Activated CD4-positive, alpha-beta T cell treated with anti-CD3 and anti-CD28 coated beads, Interleukin-2, amount 50 U/mL, for 1 hour (primary cell): ENCODE measurements at places on chromosomes 5 and 9.

DNA sequence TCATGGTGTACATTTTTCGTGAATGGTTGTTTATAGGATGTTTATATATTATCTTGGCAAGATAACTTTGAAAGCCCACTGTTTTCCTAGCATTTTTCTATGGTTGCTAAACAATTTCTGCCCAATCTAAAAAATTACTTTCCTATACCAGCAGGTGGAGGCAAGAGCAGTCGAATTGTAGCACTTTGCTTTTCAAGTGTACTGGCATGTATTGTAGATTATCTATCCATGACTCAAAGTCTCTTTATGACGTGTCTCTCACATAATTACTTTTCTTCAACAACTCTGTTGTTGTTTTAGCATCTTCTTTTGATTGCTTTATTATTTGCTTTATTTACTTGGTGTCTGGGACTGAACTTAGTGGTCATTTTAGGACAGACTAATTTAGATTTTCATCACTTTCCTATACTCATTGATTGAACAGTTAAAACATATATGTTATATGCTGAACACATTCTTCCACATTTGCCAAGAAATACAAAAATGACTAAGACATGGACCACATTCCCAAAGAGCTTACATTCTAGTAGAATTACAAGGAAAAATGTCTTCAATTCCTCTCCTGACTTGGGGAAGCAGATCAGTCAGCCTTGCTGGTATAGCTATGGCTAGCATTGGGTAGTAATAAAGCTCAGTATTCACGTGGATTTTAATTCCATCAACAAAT is 20.7 kb downstream of the NLN start:
- peak; percentile 5 for DNase-seq

DNA sequence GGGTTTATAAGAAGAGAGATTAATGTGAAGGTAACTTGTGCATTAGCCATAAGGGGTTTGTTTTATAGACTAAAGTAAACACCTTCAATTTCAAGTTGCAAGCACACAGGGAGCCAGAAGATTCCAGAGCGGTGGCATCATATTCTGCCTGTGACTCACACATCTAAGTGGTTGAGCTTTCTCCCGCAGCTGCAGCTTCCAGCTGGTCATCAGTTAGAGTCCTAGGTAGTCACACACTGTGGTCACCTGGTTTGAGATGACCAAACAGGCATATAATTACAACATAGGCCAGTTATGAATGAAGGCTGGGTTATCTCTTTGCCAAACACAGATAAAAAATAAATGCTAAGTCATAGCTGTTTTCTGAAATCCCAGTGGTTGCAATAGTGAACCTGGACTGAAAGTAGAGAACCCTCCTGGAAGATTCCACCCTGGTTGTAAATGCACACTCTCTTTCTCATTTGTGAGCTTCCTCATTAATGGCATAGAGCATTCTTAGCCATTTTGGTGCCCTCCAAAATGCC is 171.3 kb downstream of the GDNF start:
- no peak for DNase-seq

- no peak for DNase-seq
Observed at GRCh38 chr9:69443178-69443577, 118.2 kb downstream of the ENTREP1 start.

GRCh38 chr5:177482359-177482795 is 8.9 kb upstream of the DBN1 start:
- DNase-seq, result no peak

GRCh38 chr9:116002624-116003023 is 151.0 kb upstream of the PAPPA start:
- DNase-seq, result no peak

GRCh38 chr9:113163001-113163400 is 12.2 kb downstream of the SLC31A2 start:
- DNase-seq, result no peak

DNA sequence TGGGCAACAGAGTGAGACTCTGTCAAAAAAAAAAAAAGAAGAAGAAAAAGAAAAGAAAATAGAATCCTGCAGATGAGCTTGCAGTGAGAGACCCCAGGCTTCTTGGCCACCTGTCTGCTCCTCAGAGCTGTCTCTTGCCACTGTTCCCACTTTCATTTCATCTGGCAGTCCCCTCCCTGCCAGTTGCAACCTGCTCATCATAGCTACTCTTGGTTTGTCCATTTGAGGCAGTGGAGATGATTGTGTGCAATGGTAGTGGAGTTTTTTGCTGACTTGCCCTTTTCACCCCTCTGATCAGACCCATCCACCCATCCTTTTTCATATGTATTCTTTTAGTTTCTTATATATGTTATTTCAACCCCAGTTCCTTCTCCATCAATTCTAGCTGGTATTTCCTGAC is 28.7 kb downstream of the ANKRD33B start:
- no peak for DNase-seq

DNA sequence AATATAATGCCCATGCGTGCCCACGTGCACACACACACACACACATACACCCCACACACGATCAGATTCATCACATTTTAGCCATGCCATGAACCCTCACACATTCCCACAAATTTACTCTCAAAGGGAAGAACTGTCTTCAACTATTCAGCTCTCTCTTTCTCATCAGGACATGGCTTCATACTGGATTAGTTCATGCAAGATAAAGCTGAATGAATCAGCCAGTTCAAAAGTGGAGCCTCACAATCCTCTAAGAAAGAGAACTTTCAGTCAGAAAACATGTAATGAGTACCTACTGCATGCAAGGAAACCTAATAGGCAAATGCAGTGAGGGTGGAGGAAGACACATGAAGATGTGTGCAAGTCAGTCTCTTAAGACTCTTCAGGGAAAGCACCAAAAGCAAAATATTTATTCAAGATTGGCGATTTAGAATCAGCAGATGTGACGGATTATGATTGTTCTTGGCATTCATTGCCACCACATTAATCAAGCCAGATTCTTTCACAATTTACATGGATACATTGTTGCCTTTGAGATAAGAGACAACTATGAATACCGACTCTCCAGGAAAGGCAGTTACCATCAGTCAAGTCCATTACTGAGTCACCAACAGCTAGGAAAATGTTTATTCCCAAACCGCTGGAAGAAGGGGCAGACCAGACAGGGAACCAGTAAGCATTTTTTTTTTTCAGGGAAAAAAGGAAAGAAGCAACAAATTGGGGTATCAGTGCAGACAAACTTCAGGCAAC is 30.3 kb upstream of the PUM3 start:
- DNase-seq, result no peak

DNA sequence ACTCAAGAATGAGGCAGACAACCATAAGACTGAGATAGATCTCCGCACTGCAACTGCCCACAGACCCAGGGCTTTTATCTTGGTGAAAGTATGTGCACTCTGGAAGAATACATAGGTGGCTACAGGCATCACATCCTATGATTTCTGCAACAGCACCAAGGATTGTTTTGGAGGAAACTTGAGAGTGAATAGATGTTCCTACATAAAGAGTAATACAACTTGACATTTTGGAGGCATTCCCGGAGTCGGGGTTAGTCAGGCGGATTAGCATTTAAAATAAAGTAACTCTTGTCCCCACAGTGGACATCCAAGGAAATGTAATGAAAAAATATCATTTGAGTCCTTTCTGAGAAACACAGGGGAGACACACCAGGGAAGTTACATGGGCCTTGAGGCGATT is 26.7 kb downstream of the TMEM174 start:
- no peak for DNase-seq
